Esophagus squamous epithelium (tissue), 5 donors: ENCODE measurements at places on chromosomes 2 and 18.

DNA sequence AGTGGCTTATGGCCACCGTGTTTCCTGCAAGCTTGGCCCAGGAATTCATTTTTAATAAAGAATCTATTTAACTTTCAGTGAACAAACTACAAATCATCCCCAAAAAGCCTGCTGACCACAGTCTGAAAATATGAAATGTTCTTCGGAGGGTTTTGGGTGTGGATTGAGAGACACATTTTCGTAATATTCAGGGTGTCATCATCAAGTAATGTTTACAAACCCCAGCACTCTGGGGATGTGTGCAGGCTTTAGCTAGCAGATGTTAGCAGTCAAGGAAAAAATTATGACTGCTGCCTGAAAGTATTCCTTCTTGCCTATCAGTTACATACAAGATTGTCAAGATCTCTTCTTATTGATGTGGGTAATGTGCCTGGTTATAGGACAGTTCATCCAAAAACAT is 143.9 kb upstream of the FN1 start:
- no peak for DNase-seq

- no peak for DNase-seq
Measured at GRCh38 chr2:3827673-3828575, 124.5 kb downstream of the DCDC2C start.

DNA sequence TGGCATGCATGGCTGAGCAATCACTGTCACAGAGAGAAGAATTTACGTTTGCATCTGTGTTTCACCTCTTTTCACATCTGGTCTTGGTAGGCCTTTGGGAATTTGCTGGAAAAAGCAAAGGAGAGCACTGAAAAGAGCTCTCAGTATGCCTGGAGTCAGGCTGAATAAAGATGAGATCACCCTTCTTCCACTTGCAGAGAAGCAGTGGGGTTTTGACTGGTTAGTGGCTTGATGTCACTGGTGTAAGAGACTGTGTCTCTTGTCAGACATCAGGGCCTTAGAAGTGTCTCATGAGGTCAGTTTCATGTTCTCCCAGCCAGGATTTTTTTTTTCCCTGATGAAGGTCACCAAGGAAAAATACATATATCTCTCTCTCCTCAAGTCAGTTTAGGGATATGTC is 353.8 kb downstream of the INSIG2 start:
- DNase-seq: no peak

- DNase-seq: no peak
Measured at GRCh38 chr2:119749477-119750012, 10.2 kb upstream of the PTPN4 start.

DNA sequence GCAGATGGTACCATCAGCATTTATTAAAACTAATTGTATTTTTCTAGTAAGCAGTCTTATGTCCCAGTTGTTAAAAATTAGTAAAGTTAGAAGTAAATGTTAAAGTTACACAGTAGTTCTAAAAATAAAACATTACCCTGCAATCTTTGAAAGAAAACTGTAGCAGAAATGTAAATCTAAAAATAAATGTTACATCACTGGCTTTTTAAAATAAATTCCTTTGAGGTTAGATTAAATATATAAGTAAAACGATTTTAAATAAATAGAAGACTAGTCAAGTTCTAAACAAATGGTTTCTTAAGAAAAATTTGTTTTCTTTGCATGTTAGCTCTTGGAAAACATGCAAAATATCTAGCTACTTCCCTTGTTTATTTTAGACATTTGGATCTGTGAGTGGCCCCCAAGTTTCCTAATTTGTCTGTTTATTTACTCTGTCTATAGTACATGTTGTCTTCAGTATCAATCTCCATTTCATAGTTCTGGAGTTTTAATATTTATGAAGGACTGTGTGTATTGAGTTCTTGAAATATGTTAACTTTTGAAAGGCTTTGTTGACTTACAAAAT is 58.2 kb downstream of the GLS start:
- DNase-seq: no peak

DNA sequence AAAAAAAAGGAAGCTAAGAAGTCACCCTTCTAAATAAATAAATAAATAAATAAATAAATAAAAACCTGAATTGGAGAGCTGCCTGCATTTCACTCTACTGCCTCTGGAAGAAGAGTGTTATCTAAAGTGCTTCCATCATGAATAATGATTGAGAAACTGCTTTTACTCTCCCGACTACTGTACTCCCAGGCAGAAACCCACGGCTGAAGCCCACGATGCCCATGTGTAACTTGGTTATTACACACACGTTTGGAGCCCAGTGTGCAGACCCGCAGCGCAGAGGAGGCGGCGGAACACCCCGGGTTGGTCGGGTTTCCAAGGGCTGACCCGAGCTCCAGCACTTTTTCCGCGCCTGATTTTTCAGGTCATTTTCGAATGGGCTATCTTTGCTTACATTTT is 697 bp upstream of the SPATS2L start:
- no peak for DNase-seq

DNA sequence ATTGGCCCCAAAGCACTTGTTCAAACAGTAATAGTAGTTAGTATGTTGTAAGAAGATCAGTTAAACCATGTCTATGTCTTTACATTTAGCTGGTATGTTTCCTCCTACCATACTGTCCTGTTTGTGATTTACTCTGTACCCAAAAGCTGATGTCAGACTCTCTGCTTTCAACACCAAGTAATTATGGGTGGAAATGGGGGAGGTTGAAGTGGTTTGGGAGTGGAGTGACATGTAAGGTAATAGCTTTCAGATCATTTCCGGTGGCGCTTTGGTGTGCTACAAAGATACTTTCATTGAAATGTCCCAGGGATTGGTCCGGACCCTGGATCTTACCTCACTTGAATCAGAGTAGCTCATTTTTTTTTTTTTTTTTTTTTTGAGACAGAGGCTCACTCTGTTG is 39.7 kb upstream of the TGIF1 start:
- no peak for DNase-seq

DNA sequence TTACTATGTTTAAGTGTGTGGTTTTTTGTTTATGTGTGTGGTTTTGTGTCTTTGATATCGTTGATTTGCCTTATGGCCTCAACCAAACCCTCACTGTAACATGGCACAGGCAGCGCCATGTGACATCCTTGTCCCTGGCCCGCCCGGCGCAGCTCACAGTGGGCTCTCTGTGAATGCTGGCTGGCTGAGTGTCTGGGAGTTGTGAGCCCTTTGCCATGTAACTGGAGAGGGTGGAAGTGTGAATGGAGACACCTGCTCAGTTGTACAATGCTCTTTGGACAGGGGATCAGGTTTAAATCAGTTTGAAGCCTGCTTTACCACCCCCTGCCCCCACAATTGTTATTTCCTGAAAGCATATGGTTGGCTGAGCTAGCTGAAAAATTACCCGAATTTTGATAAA is 41.8 kb downstream of the TCF7L1 start:
- DNase-seq: no peak

DNA sequence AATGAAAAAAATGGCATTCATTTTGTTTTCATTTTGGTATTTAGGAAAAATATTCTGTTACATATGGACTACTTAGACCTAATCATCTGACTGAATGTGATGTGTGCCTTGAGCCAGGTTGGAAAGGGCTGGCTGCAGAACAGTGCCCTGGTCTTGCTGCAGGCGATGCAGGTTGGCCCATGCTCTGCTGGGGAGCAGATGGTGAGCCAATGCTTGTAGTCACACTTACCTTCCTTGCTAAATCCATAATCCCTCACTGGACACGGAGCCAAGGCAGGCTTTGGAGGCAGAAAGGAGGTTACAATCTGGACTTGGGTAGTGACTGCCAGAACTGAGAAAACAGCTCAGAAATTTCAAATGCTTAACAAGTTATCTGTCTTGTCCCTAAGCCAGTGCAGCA is 228.7 kb downstream of the ARHGAP15 start:
- DNase-seq: no peak

DNA sequence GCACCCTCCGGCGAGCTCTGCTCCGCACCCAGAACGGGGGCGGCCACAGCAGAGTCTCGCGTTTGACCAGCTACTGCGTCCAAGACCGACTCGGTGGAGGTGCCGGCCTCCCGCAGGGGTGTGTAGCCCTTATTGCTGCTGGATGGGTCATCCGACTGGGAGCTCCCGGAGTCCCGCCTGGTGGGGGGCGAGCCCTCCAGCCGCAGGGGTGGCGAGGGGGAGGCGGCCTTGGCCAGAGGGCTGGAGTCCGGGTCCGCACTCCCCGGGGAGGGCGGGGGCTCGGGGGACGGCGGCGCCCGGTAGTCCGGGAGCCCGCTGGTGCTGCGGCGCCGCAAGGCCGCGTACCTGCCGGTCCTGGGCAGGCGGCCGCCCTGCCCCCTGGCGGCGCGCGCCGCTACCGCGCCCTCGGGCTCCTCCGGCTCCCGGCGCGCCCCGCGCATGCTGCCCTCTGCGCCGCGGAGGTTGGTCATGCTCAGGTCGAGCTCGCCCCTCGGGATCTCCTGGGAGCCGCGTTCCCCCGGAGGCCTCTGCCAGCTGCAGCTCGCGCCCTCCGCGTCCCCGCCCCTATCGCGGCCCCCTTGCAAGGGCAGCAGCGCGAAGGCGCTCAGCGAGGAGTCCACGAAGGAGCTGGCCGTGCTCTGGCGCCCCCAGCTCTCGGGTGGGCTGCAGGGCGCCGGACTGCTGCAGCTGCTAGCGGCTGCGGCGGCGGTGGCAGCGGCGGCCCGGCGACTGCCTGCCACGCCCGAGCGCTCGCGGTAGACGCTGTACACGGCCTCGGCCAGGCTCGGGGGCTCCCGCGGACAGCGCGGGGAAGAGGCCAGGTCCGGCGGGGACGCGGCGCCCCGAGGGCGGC is 4.8 kb downstream of the TMEM200C start:
- no peak for DNase-seq

- no peak for DNase-seq
Measured at GRCh38 chr2:55048508-55049042, 1.7 kb downstream of the RTN4 start.

DNA sequence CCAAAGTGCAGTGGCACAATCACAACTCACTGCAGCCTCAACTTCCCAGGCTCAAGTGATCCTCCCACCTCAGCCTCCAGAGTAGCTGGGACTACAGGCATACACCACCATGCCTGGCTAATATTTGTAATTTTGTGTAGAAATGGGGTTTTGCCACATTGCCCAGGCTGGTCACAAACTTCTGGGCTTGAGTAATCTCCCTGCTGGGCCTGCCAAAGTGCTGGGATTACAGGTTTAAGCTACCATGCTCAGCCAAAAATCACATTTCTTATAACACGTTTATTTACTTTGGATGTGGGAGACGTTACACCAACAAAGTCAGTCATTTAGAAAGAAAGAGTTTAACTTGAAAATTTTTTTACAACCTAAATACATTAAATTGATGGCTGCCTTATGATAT is 209.0 kb upstream of the VWC2L start:
- no peak for DNase-seq

DNA sequence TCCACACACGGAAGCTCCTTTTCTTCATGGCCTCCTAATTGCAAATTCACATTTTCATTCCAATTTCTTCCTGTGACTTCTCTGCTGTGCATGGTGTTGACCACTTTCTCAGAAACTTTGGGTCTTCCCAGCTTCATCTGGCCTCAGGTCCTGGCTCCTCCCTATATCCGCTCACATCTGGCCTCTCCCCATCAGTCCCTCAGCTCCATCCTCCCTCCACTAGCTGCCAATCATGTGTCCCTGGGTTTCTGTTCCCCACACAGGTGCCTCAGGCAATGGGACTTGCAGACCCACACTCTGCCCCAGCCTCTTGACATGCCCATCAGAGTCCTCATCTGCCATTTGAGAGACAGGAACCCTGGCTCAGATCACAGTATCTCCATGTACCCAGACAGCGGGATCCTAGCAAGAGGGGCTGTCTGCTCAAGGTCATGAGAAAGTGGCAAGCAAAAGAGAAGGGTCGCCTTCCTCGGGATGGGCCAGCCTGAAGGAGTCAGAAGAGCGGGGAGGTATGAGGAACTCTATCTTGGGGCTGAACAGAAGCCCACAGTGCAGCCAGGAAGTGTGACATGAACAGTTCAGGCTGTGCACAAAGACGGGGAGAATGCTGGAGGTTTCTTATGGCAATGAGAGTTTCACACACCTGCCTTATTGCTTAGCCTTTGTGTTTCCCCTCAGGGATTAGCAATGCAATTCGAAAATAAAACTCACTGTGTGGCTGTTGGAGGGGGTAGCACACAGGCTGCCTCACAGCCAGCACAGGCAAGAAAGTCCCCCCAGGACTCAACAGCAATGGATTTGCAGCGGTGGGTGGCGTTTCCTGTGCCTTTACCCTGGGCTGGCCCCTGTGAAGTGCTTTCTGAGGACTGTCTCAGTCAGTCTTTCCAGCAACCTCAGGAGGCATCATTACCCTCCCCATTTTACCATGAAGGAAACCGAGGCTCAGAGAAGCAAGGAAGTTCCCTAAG is 69.5 kb downstream of the COPS8 start:
- no peak for DNase-seq

DNA sequence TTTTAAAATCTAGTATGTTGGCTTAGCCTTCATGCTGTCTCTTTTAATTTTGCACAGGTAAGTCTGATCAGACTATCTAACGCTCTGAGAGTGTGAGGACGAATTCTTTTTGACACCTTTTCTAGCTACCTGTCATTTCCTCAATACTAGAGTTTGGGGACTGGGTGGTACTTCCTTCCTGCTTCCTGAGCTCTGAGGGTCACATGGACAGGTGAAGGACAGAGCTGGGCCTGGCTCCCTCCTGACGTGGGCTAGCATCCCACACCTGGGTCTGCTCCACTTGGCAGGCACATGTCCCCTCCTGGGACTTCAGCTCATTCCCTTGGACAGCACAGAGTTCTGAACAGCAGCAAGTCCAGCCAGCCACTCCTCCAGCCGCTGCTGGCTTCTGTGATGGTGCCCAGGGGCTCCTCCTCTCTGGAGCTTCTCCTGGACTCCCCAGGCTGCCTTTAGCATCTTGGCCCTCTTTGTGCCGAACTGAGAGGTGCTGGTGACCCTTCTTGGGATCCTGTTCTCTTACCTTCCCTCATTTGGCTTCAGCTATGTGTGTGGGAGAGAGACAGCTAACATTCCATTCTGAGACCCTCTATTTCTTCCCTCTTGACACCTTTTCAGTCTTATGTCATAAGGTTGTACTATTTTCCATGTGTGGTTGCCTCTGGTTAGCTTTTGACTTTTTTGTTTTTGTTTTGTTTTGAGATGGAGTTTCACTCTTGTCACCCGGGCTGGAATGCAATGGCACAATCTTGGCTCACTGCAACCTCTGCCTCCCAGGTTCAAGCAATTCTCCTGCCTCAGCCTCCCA is 106.9 kb downstream of the B3GNT2 start:
- DNase-seq: no peak

- DNase-seq: no peak
Measured at GRCh38 chr2:238793306-238793705, 54.6 kb upstream of the TWIST2 start.

GRCh38 chr2:15846626-15847025 is 93.7 kb upstream of the MYCN start:
- no peak for DNase-seq

- DNase-seq: no peak
Measured at GRCh38 chr2:181252262-181253148, 204.7 kb upstream of the ITGA4 start.
